ENCODE measurements at places on chromosomes 2 and 18. TPM values are rescaled to one million over a fixed set of nuclear protein-coding genes. Genes with fewer than 3 reads are reported as not detected.

GPR155 gene
- total RNA-seq, result 1.6 TPM

C18orf63 gene
- total RNA-seq, result not detected

ANKMY1 gene
- 13.7 TPM for total RNA-seq

TTN gene
- total RNA-seq, result under 0.01 TPM

SCN7A gene
- under 0.01 TPM for total RNA-seq

RAD51AP2 gene
- under 0.01 TPM for total RNA-seq

UGGT1 gene
- 98.4 TPM for total RNA-seq

FTCDNL1 gene
- 0.43 TPM for total RNA-seq

GYPC gene
- total RNA-seq, result 80.3 TPM

DOK6 gene
- 0.66 TPM for total RNA-seq

PKDCC gene
- total RNA-seq, result 30.4 TPM

TMEM200C gene
- not detected for total RNA-seq

CDH7 gene
- total RNA-seq, result not detected

SERPINB4 gene
- 0.14 TPM for total RNA-seq

Data from placental pericyte (primary cell).